Endodermal cell (in vitro differentiated cells): ENCODE measurements at places on chromosomes 1 and 21. TPM values are rescaled to one million over a fixed set of nuclear protein-coding genes. Genes with fewer than 3 reads are reported as not detected.

- DNase-seq = no peak
Observed at GRCh38 chr21:33691945-33692603, 49.8 kb downstream of the ITSN1 start.

GRCh38 chr1:207805841-207806421 lies 54.1 kb downstream of the CD46 start:
- peak; percentile 28 for DNase-seq

GRCh38 chr1:160711276-160711601 lies 383 bp downstream of the CD48 start:
- no peak for DNase-seq

- DNase-seq = no peak
Observed at GRCh38 chr1:98304888-98305287, 356.6 kb upstream of the SNX7 start.

DNA sequence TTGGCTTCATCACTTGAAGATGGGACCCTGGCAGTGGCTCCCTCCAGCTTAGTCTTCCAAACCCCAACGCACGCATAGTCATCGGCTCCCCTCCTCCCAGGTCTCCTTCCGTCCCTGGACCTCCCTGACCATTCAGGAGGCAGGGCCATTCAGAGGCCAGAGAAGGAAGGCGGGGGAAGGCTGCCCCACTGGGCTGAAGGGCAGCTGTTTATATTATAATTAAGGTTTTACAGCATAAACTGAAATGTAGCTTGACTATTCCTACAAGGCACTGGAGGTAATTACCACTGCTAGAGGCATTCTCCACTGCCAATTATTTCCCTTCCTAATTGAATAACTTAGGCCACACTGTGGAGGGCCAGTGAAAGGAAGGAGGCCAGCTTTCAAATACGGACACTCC lies 170.6 kb upstream of the PROX1 start:
- DNase-seq = no peak

- DNase-seq = no peak
Observed at GRCh38 chr1:15222653-15223303, 24.2 kb upstream of the FHAD1 start.

DNA sequence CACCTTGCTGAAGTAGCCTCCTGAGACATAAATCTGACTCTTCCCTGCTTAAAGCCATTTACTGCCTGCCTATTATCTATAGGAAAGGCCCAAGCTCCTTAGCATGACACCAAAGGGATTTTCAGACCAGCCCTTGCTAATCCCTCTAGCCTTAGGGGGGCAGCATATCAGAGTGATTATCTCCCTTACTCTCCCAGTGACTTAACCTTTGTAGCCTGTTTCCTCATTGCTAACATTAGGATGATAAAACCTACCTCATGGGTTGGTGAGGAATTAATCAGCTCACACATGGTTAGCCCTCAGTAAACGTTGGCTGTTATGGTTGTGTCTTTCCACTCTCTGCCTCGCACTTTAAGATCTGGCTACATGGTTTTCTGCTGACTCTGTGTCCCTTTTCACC lies 70.1 kb downstream of the ROR1 start:
- peak; percentile 76 for DNase-seq

- DNase-seq = no peak
Observed at GRCh38 chr21:24046829-24047443, 1560.3 kb downstream of the MRPL39 start.

- no peak for DNase-seq
Observed at GRCh38 chr1:246373828-246374569, 133.1 kb downstream of the SMYD3 start.

DNA sequence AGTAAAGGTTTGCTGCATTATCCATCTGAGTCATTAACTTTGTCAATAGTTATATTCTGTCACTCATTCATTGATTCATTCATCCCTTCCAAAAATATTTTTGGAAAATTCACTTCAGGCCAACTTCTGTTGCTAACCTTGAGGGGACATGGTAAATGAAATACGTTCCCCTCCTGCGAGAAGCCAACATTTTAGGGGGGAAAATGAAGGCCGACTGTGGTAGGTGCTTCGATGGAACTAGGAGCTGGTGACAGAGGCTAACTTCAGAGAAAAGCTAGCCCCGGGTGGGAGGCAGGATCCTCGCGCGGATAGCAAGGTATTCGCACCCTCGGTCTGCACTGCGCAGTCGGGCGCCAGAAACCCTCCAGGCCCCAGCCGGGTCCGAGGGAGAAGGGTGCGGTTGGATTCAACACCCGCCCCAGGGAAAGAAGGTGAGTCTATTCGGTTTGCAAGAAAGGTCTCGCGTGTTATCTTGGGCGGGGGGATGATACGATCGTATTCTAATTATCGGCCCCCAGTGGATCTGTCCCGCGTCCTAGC lies 646 bp upstream of the RRP15 start:
- no peak for DNase-seq

DNA sequence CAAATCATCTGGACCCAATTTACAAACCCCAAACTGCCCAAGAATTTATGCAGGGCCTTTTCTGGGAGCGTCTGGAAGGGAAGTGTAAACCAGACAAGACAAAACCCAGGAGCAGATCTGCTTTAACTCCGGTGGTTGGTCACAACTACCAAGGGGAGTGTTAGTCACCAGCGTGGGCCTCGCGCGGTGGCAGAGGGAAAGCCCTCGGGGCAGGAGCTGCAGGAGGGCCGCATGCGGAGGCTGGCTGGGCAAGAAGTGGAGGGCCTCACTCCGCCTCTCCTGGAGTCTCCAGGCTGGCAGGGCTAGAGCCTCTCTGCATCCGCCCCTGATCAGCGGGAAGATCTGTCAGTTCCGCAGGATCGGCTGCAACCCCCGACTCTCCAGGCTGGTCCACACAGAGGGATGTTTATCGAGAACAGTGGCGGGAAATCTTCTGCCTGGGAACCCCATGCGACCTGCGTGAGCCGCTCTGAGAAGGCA lies 2.0 kb downstream of the COL24A1 start:
- DNase-seq = peak; percentile 77

DNA sequence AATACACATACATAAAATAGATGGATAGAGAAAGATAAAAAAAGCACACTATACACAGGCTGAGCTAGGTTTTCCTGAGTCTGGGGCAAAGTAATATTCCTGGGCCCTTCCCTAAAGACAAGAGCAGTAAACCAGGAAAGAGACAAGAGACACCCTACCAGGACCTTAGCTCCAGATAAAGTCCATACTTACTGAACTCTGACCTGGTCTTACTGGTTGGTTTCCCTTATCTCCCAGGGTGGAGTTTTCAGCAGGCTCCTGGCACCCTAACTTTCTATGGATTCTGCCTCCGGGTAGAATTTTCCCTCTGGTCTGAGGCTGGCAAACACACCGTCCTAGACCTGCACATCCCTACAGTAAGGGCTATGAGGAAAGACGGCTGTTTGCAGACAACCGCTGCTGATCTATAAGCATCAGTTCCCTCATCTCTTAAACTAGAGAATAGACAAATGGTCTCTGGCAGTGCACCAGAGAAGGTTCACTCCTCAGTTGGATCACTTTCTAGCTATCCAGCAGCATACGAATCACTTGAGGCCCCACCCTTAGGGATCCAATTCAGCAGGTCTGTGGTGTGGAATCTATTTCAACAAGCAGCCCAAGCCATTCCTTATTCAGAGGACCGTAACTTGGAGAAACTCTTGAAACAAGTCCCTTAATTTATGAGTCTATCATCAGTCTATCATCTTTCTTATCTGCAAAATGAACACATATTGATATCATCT lies 52.0 kb downstream of the ARHGEF11 start:
- no peak for DNase-seq

DNA sequence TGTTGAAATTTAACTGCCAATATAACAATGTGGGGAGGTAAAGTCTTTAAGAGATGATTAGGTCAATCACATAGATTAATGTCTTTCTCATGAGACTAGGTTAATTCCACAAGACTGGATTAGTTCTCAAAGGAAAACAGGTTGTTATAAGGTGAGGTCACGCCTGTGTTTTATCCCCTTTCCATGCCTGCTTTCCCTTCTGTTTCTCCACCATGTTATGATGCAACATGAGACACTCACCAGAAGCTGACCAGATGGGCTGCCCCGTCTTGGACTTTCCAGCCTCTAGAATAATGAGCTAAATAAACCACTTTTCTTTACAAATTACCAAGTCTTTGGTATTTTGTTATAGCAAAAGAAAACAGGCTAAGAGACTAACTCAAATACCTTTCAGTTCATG lies 70.8 kb downstream of the DDAH1 start:
- peak; percentile 41 for DNase-seq

DNA sequence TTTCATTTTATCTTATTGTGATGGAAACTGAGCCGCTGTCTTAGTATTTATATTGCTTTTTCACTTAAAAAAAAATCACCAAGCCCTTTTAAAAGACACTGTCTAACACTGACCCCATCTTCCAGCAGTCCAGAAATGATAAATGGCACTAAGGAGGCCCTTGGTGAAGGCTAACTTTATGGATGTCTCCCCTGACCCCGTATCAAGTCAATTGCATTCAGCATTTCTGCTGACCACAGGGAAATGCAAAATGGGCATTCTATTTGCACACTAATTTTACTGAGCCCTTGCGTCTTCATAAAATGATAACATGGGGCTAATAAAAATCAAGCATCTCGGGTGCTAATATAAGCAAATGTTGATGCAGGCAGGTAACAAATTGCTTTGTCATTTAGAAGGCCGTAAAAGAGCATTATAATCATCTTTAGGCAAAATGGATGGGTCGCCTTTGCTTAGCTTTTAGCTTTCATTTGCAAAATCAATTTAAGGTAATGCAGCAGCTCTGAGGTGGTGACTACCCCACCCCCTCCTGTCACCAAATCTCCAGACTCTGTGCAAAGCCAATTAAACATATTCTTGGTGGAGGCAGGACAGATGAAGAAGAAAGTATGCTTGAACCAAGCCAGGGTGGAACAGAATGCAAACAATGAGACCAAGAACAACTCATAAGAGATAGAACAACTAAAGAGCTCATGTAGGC lies 110.8 kb downstream of the BEND5 start:
- no peak for DNase-seq

- peak; percentile 60 for DNase-seq
Observed at GRCh38 chr1:89837036-89837481, 16.2 kb downstream of the LRRC8D start.

DNA sequence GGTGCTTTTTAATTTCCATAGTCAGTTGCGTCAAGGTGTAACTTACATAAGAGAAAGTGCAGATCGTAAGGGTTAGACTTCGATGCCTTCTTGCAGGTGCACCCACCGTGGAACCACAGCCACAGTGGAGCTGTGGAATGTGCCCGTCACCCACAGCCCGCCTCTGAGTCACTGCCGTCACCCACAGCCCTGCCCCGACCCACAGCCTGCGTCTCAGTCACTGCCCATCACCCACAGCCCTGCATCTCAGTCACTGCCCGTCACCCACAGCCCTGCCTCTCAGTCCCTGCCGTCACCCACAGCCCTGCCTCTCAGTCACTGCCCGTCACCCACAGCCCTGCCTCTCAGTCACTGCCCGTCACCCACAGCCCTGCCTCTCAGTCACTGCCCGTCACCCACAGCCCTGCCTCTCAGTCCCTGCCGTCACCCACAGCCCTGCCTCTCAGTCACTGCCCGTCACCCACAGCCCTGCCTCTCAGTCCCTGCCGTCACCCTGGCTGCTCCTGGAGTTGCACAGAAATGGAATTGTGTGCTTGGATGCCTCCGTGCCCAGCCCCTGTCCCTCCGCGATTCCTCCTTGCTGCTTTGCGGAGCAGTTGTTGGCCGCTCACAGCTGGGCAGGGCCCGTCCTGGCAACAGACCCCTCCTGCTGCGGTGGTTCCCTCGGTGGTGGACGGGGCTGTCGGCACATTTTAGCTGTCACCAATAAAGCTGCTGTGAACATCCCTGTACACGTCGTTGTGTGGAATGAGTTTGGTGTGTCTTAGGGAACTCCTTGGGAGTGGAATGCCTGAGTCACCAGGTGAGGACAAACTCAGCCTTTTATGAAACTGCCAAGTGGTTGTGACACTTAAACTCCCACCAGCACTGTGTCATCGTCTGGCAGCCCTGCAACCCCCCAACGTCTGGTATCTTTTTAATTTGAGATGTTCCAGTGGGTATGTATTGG lies 44.9 kb upstream of the COL6A2 start:
- no peak for DNase-seq

AKR7A3 gene
- total RNA-seq = 0.54 to 2.0 TPM (median 1.6 TPM) in 3 replicates

JTB gene
- 63.3 and 63.6 TPM in 2 replicates for total RNA-seq

GIPC2 gene
- total RNA-seq = 0.61 to 2.4 TPM (median 2.1 TPM) in 3 replicates

RNU1-2 gene
- total RNA-seq = 2,483 and 2,807 TPM in 2 replicates

INTS7 gene
- 14.0 to 31.6 TPM (median 27.6 TPM) in 3 replicates for total RNA-seq

ILDR2 gene
- total RNA-seq = 0.96 to 1.1 TPM (median 1.00 TPM) in 3 replicates

TPTE gene
- total RNA-seq = not detected in 2 replicates
